ENCODE measurements at places on chromosomes 3 and 15.

GRCh38 chr15:83100097-83100646, 7.3 kb upstream of the TM6SF1 start:
- DNase-seq = no peak

- DNase-seq = no peak
Observed at GRCh38 chr3:11553436-11554235, 90.1 kb downstream of the VGLL4 start.

DNA sequence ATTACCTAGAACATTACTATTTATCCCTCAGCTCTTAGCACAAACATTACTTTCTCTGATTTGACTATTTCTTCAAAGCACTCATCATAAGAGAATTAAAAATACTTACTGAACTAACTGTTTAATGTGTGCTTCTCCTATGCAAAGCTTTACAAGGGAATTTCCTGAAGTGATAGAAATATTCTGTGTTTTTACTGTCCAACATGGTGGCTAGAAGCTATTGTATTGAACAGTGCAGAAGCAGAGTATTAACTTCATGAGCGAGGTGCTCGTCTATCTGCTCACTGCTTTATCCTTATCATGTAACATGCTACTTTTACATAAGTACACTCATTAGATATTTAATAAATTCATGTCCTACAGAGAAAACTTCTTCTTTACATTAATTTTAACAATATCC, 239.1 kb downstream of the ISL2 start:
- no peak for DNase-seq

DNA sequence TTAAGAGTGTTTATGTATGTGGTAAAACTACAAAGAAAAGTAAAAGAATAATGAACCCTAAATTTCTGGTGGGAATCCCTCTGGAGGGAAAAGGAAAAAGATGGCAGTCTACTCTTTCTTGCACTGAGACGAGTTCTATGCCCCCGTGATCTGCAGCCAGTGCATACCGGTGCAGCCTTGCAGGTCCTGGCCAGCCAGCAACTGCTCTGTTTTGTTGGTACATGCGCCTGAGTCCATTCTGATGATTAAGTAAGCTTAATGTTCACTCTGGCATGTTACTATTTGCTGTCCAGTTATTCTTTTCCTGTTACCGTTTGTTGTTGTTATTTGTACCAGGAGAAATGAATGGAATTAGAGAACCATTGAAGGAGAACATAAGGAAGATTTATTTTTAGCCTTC, 95.1 kb upstream of the TMC3 start:
- DNase-seq = no peak

DNA sequence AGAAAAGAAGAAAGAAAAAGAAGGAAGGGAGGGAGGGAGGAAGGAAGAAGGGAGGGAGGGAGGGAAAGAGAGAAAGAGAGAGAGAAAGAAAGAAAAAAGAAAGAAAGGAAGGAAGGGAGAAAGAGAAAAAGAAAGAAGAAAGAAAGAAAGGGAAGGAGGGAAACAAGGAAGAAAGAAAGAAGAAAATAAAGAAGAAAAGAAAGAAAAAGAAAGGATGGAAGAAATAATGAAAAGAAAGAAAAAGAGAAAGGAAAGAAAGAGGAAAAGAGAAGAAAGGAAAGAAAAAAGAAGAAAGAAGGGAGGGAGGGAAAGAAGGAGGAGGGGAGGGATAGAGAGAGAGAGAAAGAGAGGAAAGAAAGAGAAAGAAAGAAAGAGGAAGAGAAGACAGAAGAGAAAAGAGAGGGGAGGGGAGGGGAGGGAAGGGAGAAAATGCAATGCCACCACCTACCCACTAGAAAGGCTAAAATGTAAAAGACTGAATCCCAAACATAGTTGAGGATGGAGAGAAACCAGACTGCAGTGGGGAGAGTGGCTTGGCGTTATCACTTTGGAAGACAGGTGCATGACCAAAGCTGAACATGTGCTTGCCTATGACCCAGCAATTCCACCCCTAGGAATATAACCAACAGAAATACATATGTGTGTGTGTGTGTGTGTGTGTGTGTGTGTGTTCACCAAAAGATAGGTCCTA, 66.9 kb upstream of the KLF13 start:
- DNase-seq = no peak

- no peak for DNase-seq
Observed at GRCh38 chr3:76011121-76011520, 225.8 kb upstream of the ZNF717 start.

DNA sequence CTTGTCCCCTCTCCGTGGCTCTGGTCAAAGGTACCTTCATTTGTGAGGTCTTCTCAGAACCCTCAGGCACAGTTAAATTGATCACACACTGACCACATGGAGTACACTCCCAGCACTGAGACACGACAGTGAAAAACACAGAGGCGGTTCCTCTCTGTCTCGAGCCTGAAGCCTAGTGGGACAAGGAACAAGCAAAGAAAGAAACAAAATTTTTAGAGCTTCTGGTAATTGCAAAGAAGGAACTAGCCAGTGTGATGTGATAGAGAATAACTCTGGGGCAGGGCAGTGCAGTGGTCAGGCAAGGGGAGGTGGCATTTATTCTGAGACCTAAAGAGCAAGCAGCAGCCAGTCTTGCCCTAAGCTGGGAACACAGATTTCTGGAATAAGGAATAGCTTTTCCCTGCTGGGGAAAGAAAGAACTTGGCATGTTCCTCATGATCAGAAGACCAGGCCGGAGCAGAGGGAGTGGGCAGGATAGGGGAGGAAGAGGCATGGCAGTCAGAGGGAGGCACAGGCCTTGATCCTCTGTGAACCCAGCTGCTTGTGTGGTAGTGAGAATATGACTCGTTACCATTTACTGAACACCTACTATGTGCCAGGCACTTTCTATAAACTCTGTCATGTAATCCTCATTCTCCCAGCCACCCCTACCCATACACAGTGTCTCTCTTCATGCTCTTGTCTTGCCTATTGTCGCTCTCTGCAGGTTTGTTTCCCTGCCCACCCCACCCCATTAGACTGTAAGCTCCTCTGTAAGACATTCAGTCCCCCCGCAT, 262.3 kb upstream of the HES1 start:
- no peak for DNase-seq

GRCh38 chr15:77024273-77025082, 29.6 kb downstream of the PSTPIP1 start:
- DNase-seq = peak; percentile 49

- no peak for DNase-seq
Observed at GRCh38 chr15:65811835-65812234, 19.7 kb upstream of the DENND4A start.

DNA sequence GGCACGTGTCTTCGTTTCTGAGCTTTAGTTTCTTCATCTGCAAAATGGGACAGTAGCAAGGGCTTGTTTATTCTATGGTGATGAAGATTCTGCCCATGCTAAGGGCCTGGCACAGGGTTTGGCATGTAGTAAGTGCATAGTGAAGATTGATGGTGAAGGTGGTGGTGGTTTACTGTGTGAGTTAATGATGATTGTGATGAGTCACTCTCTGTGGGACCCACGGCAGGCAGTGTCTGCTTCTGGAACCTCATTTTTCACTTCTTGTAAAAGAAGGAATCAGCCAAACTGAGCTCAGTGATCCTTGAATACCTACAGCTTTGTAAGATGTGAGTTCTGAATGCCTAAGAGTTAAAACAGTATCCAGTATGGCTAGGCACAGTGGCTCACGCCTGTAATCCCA, 86.2 kb upstream of the LRTM1 start:
- no peak for DNase-seq

GRCh38 chr3:78430741-78431140, 1337.1 kb downstream of the ROBO1 start:
- no peak for DNase-seq

DNA sequence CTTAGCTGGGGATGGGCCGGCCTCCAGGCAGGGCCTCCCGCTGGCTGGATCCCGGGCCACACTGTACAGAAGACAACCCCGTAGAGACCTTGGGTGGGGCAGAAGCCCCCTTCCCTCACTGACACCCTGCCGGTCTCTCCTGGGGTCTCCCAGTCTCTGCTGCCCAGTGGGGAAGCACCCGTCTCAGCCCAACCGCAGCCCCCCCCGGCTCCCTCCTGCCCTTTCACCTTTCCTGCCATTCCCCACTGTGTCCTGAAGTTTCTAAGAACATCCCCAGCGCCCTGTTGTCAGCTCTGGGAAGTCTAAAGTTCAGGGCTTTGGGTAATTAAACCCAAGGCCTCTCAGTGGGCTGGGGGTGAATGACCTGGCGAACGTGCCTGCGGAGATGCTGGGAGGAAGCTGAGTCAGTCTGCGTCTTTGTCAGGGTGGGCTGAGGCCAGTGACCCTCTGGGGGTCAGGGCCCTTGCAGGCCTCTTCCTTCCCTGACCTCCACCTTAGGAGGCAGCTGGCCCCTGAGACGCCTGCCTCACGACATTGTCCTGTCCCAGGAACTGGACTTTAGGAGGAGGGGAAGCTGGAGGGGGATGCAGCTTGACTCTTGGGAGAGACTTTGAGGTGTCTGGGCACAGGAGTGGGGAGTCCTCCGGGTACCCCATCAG, 1.4 kb upstream of the SLC51A start:
- no peak for DNase-seq

DNA sequence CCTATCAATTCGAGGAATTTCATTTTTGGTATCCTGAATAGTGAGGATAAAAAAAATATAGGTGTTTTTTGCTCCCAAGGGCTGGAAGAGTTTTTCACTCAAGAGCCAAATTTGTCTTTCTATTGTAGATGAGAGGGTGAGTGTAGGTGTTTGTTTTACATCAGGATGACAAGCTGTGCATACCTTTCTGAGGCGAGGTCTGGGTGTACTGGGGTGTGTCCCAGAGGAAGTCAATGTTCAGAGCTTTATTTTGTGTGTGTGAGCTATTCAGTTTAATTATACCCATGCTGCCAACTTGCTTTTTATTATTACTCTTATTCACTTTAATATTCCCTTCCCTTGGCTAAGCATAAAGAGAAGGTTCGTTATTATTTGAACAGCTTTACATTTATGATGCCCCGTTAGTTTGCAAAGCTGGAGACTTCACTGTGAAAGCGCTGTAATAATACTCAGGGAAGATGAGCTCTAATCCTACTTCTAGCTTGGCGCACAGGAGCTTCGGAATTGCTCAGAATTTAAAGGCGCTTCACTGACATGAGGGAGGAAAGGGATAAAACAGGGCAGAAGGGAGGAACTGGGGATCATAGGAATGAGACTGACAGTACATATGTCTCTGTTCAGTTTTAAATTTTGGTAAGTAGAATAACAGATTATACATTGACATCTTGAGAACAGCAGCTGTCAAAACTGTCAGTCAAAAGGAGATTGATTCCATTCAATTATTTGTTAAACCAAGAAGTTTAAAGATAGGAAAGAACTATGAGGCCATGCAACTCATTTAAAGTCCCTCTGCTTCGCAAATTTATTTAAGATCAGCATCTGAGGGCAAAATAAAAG, 117.7 kb upstream of the TP63 start:
- no peak for DNase-seq

DNA sequence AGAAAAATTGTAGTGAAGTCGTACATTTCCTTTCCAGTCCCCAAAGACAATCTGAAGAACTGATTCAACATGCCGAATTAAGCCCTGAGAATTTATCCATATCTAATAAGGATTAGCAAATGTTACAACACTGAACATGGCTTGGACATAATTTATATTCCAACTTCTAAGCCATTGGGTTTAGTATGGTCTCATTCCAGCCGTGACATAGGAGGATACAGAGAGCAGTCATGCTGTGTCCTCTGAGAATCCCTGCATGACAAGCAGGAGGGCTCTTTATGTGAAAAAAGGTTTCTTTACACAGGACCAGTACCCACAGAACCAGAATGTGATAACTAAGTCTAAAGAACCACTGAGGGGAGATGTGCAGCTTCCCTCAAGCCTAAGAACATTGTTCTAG, 231.9 kb upstream of the WNT5A start:
- DNase-seq = no peak

DNA sequence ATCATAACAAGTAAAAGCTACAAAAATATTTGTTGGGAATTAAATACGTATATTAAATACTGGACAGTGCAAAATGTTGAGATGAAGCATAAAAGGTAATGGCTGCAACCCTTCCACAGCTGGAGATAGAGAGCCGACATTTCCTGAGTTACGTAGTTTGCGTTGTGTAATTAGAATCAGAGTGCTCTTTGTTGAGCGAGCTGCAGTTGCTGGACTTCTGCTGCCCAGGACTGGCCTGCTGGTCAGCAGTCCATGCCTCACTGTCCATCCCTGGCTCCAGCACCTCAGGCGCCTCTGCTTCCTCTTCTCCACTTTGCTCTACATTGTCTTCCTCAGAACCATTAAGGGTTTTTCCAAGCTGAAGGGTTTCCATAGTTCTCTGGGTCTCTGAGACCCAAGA, 28.4 kb upstream of the SHC4 start:
- no peak for DNase-seq

DNA sequence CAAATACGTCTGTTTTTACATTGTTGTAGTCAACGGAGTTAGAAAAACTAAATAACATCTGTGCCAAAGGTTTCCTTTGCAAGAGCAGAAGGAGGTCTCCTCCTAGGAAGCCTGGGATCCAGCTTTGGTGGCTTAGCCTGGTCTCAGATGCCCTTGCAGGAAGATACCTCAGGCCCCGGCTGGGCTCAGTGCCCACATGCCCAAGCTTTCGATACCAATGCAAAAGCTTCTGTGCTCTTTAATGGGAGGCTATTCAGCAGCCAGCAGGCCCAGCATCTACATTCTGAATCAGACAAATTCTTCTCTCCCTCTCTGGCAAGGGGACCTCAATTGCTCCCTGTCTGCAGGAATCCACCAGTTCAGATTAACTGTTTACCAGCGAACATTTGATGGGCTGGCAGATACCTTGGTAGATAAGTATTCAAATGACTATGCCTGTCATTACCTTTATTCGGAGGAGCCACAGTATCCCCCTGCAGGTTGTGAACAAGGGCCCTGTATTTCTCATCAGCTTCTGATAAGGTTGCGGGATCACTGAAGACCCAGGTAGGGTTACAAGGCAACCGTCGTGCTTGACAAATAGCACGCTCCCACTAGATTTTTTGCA, 180.1 kb upstream of the KBTBD8 start:
- no peak for DNase-seq

DNA sequence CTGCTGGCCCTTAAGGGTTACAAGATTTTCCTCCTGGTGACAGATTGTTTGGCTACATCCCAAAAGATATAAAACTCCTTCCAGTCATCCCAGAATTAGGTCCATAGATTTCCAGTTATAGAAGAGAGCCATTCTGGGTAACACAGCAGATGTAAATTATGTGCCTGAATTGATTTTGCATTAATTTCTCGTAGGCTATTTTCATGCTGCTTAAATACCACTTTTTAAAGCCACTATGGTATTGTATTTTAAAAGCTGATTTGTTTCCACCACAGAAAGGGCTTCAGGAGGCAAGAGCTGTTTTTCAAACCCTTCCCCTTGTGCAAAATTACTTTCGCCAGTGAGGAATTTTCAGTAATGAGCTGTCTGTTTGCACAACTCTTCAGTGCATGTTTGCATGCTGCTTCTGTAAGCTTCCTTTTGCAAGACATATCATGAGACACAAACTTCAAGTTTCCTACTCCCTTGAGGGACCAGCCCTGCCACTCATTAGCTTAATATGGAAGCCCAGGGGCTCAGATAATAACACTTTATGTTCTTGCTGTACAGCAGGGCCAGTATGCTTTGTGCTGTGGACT, 105.4 kb upstream of the TNIK start:
- DNase-seq = no peak

- DNase-seq = no peak
Observed at GRCh38 chr15:79919090-79919748, 22.4 kb upstream of the MTHFS start.

- DNase-seq = no peak
Observed at GRCh38 chr3:78689378-78689777, 1078.4 kb downstream of the ROBO1 start.

GRCh38 chr3:60202052-60202726, 1049.1 kb downstream of the FHIT start:
- DNase-seq = no peak

GRCh38 chr3:178003756-178004155, 532.5 kb upstream of the KCNMB2 start:
- no peak for DNase-seq

- no peak for DNase-seq
Observed at GRCh38 chr3:140767566-140767965, 89.7 kb downstream of the TRIM42 start.
